ENCODE measurements at places on chromosomes 2 and 18.

DNA sequence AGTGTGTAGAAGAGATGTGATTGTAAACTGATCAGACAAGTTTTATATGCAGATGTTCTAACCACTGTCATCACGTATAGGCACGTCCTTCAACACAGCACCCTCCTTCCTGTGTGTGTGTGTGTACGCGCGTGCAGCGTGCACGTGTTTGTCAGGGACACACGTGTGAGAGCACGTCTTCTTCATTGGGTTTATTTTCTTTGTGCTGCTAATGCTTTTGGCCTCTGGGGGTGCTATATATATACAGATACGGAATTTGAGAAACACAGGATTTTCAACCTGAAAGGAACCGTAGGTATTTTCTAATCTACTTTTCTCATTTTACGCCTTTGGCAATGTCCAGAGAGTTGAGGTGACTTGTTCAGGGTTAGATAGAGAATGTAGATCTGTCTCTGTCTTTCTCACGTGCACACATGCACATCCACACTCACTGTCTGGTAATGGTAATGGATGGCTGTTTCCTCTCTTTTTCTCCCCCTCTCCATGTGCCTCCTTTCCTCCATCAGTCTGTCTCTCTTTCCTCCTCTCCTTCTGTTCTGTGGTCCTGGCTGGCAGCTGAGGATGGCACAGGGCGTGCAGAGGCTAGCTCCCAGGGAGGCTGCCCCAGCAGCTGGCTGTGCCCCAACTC is 13.4 kb upstream of the CELF4 start:
- DNase-seq = no peak

- DNase-seq = no peak
These were observed 85.3 kb downstream of the CDK15 start for GRCh38 chr2:201891676-201892075.

DNA sequence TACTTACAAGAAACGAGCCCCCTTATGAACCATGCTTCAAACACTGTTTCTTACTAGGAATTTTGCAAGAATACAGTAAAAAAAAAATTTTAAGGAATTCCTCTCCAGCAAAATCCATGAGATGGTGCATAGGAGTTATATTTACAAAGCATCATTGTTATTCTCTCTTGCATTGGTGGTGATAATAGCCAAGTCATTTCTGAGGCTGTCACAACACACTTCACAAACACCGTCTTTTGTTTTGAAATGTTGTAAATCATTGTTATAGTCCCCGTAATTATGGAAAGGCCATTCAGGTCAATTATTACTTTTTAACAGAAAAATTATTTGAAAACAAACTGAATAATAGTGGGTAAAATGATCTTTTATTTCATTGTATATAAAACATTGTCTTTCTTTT is 60.1 kb downstream of the DYNC1I2 start:
- DNase-seq = no peak

DNA sequence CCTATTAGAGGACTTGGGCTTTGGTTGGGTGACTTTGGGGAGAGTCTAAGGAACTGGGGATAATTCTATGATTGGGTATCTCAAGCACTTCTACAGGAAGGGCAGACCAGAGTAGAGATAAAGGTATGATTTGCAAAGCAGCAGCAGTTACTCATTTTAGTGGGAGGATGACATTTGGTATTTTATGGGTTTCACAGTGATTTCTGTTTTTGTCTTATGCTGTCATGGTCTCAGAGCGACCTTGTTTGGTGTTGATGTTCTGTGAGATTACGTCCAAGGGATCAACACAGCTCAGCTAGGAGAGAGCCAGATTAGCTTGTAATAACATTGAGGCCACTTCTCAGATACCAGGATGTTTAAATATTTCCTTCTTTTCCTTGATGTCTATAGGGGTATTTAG is 18.2 kb downstream of the TTR start:
- DNase-seq = no peak

DNA sequence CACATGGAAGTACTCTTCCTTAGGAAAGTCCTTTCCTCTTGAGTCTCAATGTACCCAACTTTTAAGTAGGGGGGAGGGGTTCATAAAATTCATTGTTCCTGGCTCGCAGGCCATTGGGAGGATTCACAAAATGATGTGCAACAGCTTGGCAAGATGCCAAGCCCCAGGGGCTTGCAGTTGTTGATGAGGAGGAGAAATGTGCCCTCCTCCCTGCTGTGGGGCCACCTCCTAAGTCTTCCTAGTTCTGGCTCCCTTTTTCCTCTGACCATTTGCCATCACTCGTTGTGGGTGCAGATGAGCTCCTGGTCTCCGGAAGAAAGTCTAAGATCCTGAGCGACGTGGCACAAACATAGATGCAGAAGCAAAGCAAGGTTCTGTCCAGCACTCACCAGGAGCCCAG is 435.4 kb downstream of the EIPR1 start:
- DNase-seq = no peak

- no peak for DNase-seq
These were observed 42.7 kb upstream of the IL1RL1 start for GRCh38 chr2:102268510-102269199.

- DNase-seq = no peak
These were observed 735.5 kb downstream of the CBLN2 start for GRCh38 chr18:71808616-71809015.

- DNase-seq = no peak
These were observed 102.6 kb upstream of the DAPL1 start for GRCh38 chr2:158692372-158693103.

DNA sequence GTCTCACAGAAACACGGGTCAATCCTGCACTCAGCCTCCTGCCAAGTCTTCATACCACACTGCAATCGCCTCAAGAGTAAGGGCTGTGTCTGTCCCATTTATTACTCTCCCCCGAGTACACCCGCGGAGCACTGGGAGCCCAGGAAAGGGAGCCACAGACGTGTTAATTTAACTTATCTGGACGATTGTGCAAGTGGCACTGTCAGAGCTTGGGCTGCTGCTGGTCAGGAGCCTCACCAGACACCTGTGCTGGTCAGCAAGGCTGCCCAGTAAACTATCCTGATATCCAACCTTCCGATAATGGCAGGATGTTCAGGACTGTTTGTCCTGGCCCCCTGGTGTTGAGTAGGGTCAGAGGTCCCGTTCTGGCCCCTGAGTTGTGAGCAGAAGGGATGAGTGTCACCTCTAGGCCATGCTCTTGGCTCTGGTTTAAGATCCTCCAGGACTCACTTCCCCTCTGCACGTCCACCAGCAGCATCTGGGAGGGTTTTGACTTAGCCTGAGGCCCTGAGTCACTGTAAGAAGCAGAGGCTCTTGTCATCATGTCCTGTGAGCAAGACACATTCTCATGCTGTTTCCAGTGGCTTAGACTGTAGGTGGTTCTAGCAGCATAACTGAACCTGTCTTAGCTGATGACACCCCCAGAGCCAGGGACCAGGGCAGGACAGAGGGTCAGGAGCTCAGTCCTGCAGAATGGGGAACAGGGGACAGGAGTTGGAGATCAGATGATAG is 82.5 kb upstream of the ARL4C start:
- no peak for DNase-seq

DNA sequence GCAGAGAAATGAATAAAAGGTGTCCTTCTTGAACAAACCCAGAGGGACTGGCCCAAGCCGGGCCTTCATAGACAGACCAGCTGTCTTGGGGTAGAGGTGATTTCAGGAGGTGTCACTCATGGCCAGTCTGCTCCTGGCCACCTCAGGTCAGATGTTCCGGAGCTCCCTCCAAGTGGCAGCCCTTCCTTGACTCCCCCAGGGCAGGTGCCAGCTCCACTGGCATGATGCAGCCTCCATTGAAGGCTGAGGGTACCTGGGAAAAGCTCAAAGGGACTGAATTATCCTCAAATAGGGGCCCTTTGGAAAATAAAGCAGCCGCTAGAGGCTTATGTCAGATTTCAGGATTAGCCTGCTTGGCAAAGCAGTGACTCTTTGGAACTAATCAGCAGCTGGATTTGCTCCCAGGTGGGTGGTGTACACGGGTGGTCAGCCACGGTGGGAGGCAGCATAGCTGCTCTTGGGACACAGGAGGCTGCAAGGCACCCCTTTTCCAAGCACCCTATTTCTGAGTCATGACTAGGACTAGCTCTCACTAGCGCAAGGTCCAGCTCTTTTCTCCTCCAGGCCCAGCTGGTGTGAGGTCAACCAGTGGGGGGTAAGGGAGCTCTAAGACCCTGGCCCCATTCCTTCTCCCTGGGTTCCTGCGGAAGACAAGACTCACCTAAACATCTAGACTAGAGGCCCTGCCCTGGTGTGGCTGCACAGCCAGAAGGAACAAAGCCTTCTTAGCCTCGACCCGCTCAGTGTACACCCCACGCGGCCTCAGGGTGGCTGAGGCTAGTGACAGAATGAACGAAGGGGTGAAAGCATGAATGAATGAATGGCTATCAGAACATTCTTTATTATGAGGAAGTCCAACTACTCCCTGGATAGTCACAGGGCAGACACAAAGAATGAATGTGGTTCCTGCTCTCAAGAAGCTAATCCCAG is 29.3 kb downstream of the HS1BP3 start:
- no peak for DNase-seq

- DNase-seq = peak; percentile 36
These were observed 172.9 kb upstream of the SETBP1 start for GRCh38 chr18:44507729-44508325.

GRCh38 chr2:140621583-140622362 is 1509.0 kb downstream of the LRP1B start:
- no peak for DNase-seq

GRCh38 chr2:152594022-152594766 is 123.1 kb downstream of the PRPF40A start:
- peak; percentile 3 for DNase-seq

GRCh38 chr2:238899386-238899785 is 51.5 kb downstream of the TWIST2 start:
- no peak for DNase-seq

DNA sequence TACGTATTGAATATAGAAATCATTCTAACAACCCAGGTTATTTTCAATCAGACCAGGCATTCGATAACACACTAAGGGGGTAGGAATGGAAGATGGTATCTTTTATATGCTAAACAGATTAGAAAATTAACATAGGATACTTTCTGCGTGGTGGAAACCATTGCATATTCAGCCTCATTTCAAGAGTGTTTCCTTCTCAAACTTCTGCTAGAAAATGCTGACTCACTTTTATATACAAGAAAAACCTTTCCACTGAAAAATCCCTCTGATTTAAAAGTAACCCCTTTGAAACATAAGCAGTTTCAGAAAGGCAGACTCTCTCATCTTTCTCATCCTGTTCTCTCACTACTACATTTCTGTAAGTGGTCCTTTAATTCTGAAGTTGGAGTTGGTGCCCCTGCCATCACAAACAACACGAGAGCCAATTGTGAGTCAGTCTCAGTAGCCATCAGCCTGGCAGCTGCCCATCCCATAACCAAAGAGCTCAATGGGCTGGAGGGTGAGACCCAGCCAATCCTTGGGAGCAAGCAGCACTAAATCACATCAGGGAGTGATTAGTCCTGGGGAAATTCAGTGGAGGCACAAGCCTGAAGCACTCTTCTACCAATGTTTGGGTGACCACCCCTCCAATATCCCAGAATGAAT is 343.1 kb downstream of the CELF4 start:
- no peak for DNase-seq

- DNase-seq = no peak
These were observed 723.4 kb upstream of the PIK3C3 start for GRCh38 chr18:41231681-41232080.

DNA sequence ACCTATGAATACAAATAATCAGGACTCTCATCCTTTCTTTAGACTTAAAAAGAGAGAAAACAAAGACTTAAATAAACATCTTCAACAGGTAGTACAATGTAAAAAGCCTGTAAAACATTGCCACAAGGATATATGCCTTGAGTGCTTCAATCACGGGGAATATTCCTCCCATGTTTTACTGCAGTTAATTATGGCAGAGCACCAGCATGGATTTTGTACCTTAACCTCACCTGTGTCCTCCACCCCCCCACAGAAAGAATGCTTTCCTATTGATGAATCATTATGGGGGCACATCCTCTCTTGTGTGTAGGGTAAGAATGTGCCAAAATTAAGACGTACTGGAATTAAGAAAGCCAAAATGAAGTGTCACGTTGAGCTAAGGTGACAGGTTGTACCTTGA is 189.9 kb upstream of the FOSL2 start:
- no peak for DNase-seq

DNA sequence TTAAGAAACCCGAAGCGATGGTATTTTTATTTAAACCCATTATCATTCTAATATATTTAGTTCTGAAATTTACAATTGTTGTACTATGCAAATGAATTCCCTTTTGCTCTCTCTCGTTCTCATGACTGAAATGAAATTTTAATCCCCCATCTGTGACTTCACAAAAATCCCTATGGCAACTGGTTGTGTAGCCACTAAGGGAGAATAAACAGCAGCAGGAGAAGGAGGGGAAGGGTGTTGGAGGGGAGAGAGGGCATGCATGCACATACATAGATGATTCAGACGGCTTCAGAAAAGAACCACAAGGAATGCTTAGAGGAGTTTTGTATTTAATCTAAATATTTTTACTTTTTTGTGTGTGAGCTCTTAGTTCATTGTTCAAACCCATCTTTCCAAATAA is 36.8 kb downstream of the CPS1 start:
- no peak for DNase-seq

DNA sequence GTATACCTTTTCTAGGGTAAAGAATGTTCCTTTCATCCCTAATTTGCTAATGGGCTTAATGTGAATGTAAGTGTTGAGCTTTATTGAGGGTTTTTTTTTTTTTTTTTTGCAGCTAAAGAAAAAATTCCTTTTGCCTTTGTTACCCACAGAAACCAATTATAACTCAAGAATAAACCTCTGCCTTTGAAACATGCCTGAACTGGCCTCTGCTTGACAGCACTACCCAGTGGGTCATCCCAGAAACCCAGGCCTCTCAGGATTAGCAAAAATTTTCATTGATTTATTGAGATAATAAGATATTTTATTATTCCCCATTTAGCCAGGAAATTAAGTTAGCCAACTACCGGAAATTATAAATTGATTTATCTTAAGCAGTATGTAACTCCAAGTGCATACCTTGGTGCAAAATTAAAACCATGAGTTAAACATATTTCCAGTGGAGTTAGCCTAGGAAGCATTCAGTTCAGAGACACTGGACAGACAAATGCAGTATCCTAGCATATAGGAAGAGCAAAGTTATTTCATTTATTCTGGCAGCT is 67.0 kb upstream of the RASGRP3 start:
- no peak for DNase-seq

GRCh38 chr2:221857719-221858118 is 285.6 kb upstream of the EPHA4 start:
- no peak for DNase-seq

- DNase-seq = no peak
These were observed 69.6 kb downstream of the CABYR start for GRCh38 chr18:24208270-24209035.

GRCh38 chr2:195027947-195028346 is 629.1 kb upstream of the SLC39A10 start:
- no peak for DNase-seq

- no peak for DNase-seq
These were observed 688 bp upstream of the ARHGAP28 start for GRCh38 chr18:6728809-6729246.

- no peak for DNase-seq
These were observed 133.1 kb upstream of the SEC11C start for GRCh38 chr18:59006461-59007067.

GRCh38 chr2:34838408-34838807 is 1239.3 kb upstream of the FAM98A start:
- no peak for DNase-seq

GRCh38 chr2:162118166-162119031 is 33.6 kb downstream of the GCG start:
- no peak for DNase-seq
